Islet precursor cell (in vitro differentiated cells): ENCODE measurements at places on chromosomes 4 and X.
A peak's percentile ranks its signal among the peaks of the same experiment; 100 is the strongest.

GRCh38 chrX:48558271-48558670 is 16.0 kb upstream of the RBM3 start:
- no peak for DNase-seq

DNA sequence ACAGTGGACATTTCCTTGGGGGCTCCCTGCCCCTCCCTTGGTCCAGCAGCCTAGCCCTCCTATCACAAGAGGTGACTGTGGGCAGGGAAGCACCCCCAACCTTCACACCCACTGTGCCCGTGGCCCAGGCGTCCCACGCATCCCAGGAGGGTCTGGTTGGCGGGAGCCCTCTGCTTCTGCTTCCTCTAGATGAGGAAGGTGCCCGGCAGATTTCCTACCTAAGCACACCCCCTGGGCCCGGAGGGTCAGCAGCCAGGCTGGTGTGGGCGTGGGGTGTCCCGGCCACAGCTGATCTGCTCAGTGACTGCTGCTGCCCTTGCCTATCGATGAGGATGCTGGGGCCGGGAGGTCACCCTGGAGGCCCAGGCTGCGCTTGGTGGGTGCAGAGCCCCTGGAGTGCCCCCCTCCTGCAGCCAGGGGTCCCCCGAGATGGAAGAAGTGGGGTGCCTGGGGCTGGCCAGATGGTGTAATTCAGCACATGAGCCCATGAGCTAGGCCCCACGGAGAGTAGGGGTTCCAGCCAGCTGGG is 12.2 kb downstream of the SH3BP2 start:
- DNase-seq: no peak

DNA sequence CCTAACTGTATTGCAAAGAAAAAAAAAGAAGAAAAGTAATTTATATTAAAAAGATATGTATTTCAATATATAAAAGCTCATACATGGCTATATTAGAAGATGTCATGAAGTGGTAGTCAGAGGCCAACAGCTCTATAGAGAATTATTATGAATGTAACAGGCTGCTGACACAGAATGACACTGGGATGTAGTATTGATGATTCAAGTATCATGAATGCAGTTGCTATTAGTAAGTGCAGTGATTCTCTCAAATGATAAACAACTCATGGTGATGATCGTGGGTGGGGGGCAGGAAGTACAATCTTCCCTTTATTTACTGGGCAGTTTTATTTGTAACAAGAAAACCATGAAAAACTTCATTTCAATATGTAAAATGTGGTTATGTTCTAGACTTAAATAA is 124.6 kb downstream of the COL4A6 start:
- DNase-seq: no peak

DNA sequence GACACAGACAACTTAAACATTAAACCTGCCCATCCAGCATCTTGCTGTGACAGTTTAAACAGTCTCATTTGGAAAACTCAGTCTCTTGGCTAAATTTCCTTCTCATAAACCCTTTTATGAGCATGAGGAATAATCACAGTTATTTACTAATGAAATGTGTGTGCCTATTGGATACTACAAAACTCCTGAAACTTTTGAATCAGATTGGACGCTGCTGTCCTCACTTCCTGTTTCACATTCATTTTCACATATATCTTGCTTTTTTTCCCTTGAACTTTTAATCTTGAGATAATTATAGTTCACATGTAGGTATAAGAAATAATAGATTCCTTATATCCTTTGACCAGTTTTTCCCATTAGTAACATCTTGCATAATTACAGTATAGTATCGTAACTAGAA is 111.7 kb downstream of the CDKL5 start:
- DNase-seq: no peak

DNA sequence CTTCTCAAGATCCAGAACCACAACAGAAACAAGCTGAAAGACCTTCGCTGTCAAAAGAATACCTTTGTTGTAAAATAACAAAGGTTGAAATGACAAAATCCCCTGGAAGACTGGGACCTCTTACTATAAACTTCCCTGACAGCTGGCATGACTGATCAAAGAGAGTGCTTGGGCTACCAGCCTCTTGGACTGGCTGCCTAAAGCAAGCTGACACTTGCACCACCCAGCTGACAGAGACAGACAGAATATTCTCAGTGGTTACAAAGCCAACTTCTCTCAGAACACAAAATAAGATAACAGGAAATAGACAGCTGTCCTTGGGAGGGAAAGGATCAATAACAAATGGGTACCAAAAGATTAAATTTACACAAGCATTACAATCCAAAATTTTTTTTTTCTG is 241.7 kb upstream of the SPOCK3 start:
- DNase-seq: no peak

- DNase-seq: no peak
Observed at GRCh38 chr4:155954118-155954685, 536 bp upstream of the CTSO start.

- DNase-seq: no peak
Observed at GRCh38 chrX:6131287-6131686, 97.4 kb downstream of the NLGN4X start.

- DNase-seq: no peak
Observed at GRCh38 chr4:147815741-147816140, 83.9 kb downstream of the ARHGAP10 start.

- DNase-seq: no peak
Observed at GRCh38 chr4:119038116-119038841, 97.4 kb upstream of the MYOZ2 start.

DNA sequence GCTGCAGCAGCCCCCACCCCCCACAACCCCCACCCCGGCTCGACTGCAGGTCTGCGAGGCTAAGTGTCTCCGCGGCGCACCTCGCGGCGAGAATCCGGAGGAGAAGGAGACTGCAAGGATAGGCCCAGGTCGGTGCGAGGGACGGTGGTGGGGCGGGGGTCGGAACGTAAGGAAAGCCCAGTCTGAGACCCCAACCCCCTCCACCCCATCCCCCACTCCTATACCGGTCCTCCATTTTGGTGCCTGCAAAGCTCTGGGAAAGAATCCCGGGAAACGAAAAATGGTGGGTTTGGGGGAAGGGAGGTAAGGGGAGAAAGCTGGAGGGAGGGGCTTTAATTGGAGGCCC is 614 bp downstream of the BEX3 start:
- peak; percentile 63 for DNase-seq

GRCh38 chrX:72713130-72713529 is 976 bp downstream of the PHKA1 start:
- no peak for DNase-seq

DNA sequence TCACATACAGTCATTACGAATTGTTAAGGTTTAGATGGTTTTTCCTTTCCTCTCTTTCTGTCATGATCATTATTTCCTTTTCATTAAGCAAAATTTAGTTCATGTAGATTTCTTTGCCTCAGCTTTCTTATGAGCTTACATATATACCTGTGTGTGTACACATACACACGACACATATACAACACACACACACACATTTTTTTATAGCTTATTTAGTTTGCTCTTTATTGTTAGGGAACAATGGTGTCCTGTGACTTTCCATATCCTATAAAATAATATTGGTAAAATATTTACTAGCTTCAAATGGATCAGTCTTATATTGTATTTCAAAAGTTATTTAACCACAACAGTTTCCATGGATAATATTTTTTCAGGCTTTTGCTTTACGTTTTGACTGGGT is 840.7 kb downstream of the PCDH18 start:
- no peak for DNase-seq

- no peak for DNase-seq
Observed at GRCh38 chr4:88442689-88443191, 14.2 kb upstream of the HERC5 start.

GRCh38 chrX:34279866-34280560 is 147.9 kb upstream of the FAM47A start:
- no peak for DNase-seq

- no peak for DNase-seq
Observed at GRCh38 chr4:160265836-160266235, 1163.0 kb downstream of the RAPGEF2 start.

DNA sequence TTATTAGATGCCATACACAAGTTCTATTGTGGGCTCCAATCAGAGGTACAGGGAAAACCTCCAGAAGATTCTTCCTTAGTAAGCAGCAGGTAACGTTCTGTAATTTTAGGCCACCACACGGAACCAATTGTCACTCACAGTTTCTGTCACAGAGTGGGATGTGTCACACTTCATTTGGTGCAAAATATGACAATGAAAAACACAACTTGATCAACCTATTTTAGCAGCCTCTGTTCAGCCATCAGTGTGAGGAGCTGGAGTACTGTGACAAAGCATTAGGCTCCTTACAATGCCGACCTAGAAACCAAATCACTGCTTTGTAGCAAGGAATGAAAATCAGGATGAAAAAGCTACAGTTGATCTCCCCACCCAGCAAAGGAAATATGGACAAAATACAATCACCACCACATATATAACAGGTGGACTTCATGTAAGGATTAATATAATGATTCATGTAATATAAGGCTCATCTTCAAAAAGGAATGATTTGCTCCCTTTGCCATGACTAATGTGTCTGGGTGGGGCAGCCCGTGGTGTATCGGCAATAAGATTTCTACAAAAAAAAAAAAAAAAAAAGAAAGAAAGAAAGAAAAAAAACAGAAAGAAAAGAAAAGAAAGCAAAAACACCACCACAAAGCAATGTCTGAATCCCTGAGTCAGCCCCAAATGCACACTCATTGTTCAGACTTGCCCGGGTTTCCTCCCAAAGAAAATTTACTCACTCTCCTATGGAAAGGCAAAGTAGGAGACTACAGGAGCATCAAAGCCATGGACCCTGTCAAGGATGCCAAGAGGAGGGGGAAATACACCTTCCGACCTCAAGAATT is 36.0 kb downstream of the SLC9A7 start:
- DNase-seq: no peak

- DNase-seq: no peak
Observed at GRCh38 chr4:133775881-133776280, 425.7 kb downstream of the PABPC4L start.

- DNase-seq: no peak
Observed at GRCh38 chr4:188008377-188008776, 12.8 kb downstream of the ZFP42 start.

DNA sequence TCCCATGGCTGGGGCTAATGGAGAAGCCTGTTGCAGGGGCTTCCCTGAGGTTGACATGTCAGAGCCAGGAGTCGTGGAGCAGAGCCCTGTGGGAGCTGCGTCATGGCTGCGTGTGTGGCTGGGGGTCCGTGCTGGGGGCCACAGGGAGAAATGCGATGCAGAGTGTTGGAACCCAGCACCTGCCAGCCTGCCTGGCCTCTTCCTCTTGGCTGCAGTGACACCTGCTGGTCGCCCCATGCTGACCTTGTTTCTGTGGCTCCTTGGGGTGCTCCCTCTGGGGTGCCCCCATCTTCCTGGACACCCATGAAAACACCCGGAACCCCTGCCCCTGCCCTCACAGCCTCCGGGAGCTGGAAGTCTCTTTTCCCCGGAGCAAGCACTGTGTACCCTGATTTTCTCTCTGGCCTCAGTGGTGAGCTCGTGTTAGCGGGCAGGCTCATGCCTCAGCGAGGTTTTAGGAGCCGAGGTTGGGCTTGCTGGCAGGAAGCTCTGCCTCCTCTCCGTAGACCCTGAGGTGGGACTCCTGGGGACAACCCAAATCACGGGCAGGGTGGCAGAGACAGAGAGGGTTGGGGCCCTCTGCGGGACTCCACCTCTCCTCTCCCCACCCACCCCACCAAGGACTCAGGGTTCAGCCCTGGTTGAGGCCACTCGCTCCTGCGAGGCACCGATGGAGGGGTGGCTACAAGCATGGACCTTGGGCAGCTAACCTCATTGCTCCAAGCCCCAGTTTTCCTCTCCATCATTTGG is 103.7 kb downstream of the SORCS2 start:
- no peak for DNase-seq

GRCh38 chr4:173243917-173244658 is 75.5 kb downstream of the GALNT7 start:
- no peak for DNase-seq

DNA sequence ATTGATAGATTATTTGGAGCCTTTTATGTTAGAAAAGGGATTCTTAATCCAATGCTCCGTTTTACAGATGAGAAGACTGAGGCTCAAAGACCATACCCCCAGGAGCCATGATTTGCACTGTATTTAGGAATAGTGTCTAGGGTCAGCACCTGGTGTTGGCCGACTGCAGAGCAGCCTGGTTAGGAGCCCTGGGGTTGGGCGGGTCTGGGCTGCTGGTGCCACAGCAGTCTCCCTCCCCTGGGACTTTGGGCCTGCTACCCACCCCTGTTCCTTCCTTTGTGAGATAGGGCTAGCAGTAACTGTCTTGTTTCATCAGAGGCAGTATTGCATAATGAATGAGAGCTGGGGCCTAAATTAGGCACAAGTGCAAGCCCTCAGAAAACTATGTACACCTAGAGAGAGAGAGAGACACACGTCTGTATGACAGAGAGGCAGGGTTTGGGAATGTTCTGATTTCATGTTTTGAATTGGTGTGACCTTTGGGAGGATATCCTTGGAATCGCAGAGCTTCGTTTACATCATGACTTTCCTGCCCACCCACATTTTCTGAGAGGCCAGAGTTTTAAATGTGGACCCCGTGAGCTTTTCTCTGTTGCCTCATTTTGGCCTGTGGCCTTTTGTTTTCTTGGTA is 111.7 kb downstream of the PTTG2 start:
- DNase-seq: no peak

GRCh38 chr4:185542626-185543315 is 7.5 kb upstream of the PDLIM3 start:
- no peak for DNase-seq

- no peak for DNase-seq
Observed at GRCh38 chrX:68433981-68434299, 645 bp upstream of the OPHN1 start.

GRCh38 chr4:150581641-150582051 is 305 bp upstream of the MAB21L2 start:
- DNase-seq: peak; percentile 80

DNA sequence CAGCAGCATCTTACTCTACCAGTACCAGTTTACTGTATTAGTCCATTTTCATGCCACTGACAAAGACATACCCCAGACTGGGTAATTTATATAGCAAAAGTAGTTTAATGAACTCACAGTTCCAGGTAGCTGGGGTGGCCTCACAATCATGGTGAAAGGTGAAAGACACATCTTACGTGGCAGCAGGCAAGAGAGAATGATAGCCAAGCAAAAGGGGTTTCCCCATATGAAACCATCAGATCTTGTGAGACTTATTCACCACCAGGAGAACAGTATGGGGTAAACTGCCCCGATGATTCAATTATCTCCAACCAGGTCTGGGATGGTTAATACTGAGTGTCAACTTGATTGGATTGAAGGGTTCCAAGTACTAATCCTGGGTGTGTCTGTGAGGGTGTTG is 69.3 kb downstream of the YIPF6 start:
- no peak for DNase-seq
